ENCODE measurements at places on chromosomes 1 and 21.

- no peak for DNase-seq
Measured at GRCh38 chr21:32918478-32919120, 107.1 kb upstream of the OLIG2 start.

GRCh38 chr1:2475571-2475970 lies 518 bp upstream of the PLCH2 start:
- no peak for DNase-seq

DNA sequence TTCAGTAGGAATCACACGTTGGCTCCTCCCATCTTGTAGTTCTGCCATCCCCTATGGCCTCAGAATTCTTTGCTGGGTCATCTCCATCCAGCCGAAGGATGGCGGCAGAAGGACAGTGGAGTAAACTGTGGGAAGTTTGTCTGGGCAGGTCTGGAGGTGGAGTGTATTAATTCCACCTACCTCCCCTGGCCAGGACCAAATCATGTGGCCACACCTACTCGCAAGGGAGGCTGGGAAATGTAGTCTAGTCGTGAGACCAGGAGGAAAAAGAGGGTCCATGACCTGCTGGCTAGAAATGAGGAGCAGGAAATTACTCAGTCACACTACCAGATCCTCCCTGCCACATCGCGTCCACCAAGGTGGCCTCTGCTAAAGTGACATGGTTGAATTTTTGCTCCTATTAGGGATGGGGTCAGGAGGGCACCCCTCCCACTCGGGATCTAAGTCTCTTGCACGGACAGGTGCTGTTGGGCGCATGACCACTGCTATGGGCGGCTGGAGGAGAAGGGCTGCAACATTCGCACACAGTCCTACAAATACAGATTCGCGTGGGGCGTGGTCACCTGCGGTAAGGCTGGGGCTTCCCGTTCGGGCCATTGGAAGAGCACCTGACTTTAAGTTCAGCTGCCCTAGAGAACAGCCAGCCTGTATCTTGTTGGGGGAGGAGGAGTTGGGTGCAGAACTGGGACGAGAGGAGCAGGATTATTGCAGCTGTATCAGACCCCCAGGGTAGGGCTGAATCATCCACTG lies 19.5 kb downstream of the PLA2G5 start:
- no peak for DNase-seq

- DNase-seq = no peak
Measured at GRCh38 chr1:228935198-228935663, 200.0 kb downstream of the RHOU start.

DNA sequence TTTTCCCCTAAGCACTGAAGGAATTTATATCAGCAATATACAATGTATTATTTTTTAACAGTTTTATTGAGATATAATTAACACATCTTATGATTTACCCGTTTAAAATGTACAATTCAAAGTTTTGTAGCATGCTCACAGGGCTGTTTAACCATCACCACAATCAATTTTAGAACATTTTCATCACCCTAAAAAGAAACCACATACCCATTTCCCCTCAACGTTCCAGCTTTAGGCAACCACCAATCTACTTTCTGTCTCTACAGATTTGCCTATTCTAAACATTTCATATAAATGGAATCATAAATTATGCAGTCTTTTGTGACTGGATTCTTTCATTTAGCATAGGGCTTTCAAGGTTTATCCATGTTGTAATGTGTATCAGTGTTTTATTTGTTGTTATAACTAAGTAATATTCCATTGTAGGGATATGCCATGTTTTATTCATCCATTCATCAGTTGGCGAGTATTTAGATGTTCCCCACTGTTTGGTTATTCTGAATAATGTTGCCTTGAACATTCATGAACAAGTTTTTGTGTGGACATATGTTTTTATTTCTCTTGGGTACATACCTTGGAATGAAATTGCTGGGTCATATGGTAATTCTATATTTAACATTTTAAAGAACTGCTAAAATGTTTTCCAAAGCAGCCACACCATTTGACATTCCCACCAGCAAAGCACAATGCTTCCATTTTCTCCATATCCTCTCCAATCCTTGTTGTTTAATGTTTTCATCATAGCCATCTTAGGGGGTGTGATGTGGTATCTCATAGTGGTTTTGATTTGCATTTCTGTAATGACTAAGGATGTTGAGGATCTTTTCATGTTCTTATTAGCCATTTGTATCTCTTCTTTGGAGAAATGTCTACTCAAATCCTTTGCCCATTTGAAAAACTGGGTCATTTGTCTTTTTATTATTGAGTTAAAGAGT lies 188.5 kb downstream of the TM2D1 start:
- no peak for DNase-seq

GRCh38 chr21:26572702-26573381 lies at the start of gene CYYR1:
TSS of gene CYYR1 (minus strand) at chr21:26573286. CDS start at chr21:26572940, 346 bp downstream.
- no peak for DNase-seq

- DNase-seq = no peak
Measured at GRCh38 chr21:42629933-42630589, 23.4 kb upstream of the PDE9A start.

DNA sequence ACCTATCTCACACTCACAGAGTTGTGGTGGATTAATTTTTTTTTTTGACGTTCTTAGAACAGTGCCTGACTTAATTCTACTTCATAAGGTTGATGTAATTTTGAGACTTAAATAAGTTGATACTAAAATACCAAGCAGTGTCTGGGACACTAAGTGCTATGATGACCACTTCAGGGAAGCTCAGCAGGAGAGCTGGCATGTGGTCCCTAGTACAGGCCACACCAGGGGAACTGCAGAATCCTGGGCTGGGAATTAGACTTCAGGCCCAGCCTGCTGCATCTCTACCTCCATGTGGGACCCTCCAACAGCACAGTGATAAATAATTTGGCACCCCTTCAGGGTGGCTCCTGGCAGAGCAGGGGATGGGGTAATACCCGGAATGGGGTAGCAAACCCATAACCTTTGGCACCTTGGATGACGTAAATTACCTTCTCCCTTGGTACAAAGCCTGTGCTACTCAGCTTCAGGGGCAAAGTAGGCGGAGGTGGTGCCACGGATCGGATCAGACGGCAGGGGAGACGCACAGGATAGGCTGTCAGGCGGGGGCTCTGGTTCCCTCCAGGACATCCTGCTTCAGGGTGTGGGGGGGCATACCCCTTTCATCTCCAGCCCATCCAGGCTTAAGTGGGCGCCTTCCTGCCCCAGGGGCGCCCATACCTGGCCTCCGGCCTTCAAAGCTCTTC lies 4.8 kb downstream of the MFSD2A start:
- DNase-seq = no peak

GRCh38 chr1:56156971-56157876 lies 422.1 kb downstream of the PLPP3 start:
- no peak for DNase-seq

DNA sequence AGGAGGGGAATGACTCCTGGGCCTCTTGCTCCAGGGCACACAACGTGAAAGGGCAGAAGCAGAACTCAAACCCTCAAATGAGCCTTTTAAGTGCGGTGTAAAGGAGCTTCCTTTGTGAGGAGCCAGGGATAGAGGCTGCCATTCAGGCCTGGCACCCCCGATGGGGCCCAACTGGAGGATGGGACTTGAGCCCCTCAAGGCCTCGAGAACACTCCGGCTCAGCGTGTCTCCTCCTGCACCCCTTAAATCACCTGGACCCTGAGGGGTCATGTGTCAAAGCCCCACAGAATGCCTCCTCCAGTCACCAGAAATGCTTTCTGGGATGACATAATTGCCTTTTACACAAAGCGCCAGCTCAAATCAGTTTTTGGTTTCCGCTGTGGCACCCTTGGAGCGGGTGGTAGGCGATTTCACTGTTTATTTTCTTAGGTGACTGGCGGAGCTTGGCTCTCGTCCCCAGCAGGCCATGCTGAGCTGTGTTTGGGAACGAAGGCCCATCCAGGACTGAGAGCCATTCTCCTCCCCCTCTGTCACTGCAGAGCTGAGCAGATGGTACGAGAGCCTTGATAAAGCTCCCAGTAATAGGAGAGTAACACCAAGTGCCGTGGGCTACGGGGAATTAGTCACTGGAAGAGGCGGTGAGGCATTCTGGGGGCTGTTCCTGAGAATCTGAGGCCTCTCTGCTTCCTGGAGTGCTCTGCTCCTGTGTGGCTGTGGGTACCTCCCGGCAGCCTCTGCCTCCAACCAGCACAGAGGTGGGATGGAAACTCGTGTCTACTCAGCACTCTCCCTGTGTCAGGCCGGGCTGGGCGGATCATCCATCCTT lies 163.0 kb downstream of the GRIK3 start:
- no peak for DNase-seq

- no peak for DNase-seq
Measured at GRCh38 chr1:165434281-165434680, 10.6 kb downstream of the RXRG start.

- no peak for DNase-seq
Measured at GRCh38 chr1:234875328-234875952, 253.2 kb downstream of the TOMM20 start.

DNA sequence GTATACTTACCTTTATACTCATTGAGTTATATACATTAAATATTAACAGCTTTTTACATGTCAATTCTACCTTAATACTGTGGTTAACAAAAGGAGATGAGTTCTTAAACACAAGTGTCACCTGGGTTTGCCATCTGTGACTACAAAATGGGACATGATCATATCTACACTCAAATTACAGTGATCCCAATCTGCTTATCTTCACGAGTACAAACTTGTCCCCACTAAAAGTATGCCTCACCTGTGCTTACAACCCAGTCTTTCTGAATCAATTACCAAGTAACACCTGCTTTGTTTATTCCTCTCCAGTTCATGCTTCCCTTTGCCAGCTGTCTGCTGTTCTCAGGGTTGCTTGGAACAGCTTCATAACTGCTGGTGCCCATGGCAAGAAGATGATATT lies 8.8 kb downstream of the CD1E start:
- no peak for DNase-seq

- no peak for DNase-seq
Measured at GRCh38 chr1:61749574-61749973, 7.3 kb downstream of the PATJ start.

- DNase-seq = no peak
Measured at GRCh38 chr1:4408380-4408779, 246.0 kb upstream of the AJAP1 start.

DNA sequence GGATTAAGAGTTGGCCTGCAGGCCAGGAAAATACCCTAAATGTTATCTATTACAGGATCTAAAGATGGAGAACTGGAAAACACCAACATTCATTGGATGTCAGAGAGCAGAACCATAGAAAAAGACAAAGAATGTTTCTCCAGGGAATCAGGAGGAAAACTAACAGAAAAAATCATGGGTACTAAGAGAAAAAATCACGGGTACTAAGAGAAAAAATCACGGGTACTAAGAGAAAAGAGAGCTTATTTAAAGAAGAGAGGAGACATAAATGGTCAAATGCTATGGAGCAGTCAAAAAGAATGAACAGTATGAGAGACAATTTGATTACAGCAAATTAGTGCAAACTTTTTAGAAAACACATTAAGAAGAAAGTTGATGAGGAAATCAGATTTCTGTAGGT lies 73.8 kb upstream of the SERBP1 start:
- DNase-seq = no peak

All from CMK (cell line).